Body of pancreas (tissue), 4 donors: ENCODE measurements at places on chromosomes 13 and 19. TPM values are rescaled to one million over a fixed set of nuclear protein-coding genes. Genes with fewer than 3 reads are reported as not detected.

The SYCN gene
- 5,793 TPM for total RNA-seq

GRCh38 chr13:96314974-96315373, 225.1 kb downstream of the HS6ST3 start:
- no peak for DNase-seq

The CATSPERD gene
- total RNA-seq, result not detected

The DCLK1 gene
- total RNA-seq, result 2.6 TPM

- DNase-seq, result no peak
Measured at GRCh38 chr19:39864118-39864517, 17.9 kb upstream of the FBL start.
